ENCODE measurements at places on chromosomes 5 and 9. TPM values are rescaled to one million over a fixed set of nuclear protein-coding genes. Genes with fewer than 3 reads are reported as not detected.

DNA sequence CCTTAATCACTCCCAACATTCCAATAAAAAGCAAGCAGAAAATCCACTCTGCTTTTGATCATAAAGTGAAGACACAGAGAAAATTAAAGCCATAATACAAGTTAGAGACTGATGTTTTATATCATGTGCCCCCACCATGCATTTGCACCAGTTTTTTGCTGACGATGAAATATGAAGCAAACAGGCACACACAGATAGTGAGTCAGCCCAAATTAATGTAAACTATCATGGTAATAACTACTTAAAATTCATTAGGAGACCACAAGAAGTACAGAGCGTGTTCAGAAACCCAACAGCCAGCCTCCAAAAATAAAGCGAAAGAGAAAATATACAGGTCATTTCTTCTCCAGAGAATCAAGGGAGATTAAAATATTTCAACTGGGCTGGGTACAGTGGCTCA, 46.4 kb upstream of the KDM4C start:
- no peak for DNase-seq

DNA sequence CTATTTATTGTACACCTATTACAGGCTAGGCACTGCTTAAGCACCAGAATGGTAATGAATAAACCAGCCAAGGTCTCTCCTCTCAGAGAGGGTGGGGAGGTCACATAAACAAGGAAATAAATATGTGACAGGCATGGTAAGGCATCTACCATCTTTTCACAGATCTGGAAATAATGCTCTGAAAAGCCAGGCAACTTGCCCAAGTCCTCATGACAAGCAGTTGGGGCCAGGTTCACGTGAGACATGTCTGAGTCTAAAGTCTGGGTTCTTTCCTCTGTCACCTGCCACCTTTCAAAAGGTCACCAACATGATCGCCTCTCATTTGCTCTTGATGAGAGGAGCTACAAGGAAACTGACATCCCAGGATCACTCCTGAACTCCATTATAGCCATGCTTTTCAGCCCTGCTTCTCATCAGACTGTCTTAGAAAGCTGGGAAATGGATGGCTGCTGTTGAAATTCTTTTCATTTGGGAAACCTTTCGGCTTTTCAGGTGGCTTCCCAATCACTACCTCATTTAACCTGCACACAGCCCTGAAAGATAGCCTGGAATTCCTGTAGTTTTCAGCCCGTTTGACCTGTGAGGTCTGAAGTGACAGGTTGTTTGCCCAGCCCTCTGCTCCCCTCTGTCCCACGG, 123.1 kb downstream of the CRB2 start:
- DNase-seq = no peak

DNA sequence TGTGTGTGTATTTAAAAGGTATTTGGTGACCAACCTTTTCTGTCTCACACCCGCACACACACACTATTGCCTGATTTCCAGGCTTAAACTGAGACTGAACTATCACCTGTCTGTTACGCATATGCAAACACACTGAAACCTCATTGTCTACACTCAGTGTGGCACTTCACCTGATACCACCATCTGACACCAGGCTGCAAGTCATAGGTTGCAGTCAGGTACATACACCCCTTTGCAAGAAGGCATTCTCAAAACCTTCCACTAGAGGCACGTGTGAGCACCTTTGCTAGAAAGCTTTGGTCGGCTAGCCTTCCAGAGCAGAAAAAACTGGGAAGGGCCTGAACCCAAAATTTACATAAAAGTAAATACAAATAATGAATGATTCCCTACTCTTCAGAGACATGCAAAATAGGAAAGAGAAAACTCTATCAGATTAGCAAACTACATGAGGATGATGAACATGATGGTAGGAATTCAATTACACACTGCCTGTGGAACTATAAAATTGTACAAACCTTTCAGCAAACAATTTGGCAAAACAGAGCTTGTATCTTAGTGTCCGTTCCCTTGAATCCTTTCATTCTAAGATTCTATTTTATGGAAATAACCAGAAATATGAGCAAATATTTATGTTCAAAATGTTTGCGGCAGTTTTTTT, 5.9 kb upstream of the FOXD1 start:
- DNase-seq = no peak

GRCh38 chr5:146016764-146017484, 80.5 kb downstream of the SH3RF2 start:
- no peak for DNase-seq

- DNase-seq = no peak
Observed at GRCh38 chr5:55986931-55987330, 7.8 kb downstream of the IL6ST start.

PLPP7 gene
- 0.42 TPM for total RNA-seq

TMEM174 gene
- total RNA-seq = not detected
